ENCODE measurements at places on chromosomes 1 and 21. TPM values are rescaled to one million over a fixed set of nuclear protein-coding genes. Genes with fewer than 3 reads are reported as not detected.
A peak's percentile ranks its signal among the peaks of the same experiment; 100 is the strongest.

- DNase-seq: no peak
These were observed 122.7 kb downstream of the KCNN3 start for GRCh38 chr1:154747380-154747739.

DNA sequence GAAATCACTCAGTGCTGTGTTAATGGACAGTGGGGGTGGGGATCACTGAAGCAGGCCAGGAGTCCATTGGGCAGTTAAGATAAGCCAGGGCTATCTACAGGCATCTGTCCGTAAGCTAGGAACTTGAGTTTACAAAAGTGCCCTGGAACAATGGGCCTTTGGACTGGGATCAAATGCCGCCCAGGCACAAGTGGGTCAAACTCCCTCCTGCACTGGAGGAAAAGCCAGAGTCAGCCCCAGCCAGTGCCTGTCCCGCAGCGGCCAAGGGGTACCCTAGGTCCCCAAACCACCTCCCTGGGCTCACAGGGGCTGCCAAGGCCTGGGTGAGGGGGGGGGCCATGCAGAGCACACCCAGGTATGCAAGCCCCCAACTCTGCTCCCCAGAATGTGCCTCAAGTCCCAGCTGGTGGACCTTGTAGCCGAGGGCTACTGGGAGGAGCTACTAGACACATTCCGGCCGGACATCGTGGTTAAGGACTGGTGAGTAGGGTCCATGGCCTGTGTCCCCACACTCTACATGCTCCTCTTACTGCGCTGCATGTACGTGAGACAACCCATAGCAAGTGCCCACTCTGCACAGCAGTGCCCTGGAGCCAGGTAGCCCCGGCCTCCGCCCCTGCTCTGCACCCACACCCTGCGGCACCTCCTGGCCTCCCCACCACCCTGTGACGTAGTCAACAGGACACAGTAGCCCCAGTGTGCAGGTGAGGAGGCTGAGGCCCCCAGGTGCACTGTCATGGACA is 7.7 kb downstream of the FBXO6 start:
- DNase-seq: no peak

- no peak for DNase-seq
These were observed 909.3 kb downstream of the LTN1 start for GRCh38 chr21:28083350-28083749.

GRCh38 chr1:231590453-231591198 is 36.0 kb upstream of the DISC1 start:
- peak; percentile 25 for DNase-seq

- DNase-seq: no peak
These were observed 13.7 kb upstream of the SRP9 start for GRCh38 chr1:225763716-225764548.

GRCh38 chr1:18145851-18146618 is 38.4 kb downstream of the IGSF21 start:
- DNase-seq: no peak

DNA sequence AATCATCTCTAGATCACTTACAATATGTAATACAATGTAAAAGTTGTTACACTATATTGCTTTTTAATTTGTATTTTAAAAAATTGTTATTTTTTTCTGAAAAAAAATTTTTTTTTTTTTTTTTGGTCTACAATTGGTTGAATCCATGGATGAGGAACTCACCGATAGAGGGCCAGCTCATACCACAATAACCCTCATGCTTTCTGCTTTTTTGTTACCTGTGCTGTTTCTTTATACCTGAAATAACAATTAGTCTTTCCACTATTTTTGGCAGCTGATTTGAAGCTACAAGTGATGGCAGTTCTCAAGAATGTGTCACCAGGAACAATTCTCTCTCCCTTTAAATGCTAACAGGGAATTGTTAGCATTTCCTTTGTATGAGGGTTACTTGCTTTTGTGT is 12.0 kb downstream of the SMG7 start:
- no peak for DNase-seq

DNA sequence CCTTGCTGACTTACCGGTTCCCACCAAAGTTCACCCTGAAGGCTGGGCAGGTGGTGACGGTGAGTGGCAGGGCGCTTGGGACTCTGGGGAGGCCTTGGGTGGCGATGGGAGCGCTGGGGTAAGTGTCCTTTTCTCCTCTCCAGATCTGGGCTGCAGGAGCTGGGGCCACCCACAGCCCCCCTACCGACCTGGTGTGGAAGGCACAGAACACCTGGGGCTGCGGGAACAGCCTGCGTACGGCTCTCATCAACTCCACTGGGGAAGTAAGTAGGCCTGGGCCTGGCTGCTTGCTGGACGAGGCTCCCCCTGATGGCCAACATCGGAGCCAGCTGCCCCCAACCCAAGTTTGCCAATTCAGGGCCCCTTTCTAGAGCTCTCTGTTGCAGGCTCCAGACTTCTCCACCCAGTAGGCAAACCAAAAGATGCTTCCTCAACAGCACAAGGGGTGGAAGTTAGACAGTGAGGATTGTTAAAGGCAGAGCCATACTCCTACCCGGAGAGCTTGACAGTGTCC is 16.4 kb upstream of the SEMA4A start:
- no peak for DNase-seq

DNA sequence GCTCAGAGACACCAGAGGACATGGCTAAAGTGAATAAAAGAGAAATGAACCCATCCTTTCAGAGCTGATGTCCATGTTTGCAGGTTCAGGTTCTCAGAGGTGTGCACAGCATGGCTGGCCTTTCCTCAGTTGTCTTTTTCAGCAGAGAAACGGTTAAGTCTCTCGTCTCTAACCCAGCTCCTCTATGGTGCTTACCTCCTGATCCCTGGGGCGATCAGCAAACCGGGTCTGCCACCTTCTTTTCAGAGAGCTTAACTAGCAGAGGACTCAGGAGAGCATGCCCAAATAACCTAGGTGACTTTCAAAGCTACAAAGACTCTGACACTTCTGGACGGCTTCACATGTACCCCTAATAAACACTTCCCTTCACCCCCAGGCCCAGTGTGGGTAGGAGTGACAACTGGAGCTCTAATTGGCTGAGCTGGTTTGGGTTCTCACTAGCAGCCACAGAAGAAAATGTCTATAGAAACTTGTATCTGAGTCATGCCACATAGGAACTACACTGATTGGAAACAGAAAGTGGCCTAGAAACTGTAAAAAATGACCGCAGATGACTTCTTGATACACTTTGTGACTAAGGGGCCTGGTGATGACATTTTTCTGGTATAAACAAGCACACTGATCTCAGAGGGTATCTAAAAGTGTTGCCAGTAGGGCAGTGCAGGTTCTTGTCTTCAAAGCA is at the start of gene AIM2:
AIM2 (minus strand) TSS at position 329 of the 682 bp plus-strand sequence. CDS start 3,267 bp downstream, outside the sequence.
- no peak for DNase-seq

- DNase-seq: no peak
These were observed 941 bp upstream of the TBCE start for GRCh38 chr1:235366286-235366685.

DNA sequence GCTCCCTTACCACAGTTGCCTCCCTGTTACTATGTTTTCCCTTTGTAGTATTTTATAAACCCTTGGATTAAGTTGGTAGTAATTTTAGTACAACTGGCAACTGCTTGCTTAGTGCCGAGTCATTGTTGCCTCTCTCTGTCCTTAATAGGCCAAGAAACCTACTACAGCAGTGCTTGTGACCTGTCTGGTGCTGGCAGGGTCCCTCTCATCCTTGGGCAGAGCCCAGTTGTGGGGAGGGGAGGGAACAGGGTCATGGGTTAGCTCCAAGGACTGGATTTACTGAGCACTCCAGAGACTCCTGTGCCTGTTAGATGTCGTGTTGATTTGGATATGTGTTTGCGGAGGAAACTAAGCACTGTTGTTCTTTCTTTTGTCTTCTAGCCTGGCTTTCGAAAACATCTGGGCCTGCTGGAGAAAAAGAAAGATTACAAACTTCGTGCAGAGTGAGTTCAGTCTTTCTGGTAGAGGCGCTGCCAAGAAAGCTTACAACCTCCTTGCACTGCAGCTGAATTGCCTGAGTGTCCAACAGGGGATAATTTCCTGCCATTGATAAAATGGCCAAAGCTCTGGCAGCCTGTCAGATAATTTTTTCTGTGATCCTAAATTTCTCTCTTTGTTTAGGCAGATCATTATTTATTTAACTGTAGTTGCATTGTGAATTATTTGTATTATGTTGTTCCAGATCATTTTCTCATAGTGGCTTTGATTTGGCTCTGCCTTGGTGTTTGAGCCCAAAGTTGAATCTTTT is 3.6 kb downstream of the UTP11 start:
- no peak for DNase-seq

- DNase-seq: no peak
These were observed 5.4 kb downstream of the CDKN2C start for GRCh38 chr1:50975436-50975835.

- DNase-seq: no peak
These were observed 11.8 kb downstream of the GAS5 start for GRCh38 chr1:173856014-173856413.

DNA sequence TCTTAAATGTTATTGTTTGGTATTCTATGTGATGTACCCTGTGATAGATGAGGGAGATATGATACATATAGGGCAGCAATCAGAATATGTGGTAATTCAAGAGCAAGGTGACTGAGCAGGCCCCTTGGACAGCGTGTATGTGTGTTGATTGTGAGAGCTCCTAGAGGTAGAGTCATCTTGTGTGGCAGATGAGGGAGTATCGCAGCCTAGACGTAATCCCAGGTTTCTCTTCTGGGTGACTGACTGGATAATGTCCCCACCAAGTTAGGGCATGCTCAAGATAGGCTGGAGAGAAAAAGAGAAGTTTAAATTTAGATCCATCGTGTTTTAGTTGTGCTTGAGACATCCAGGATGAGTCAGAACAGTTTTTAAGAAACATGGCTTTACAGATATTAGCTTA is 185.3 kb downstream of the ZP4 start:
- DNase-seq: no peak

DNA sequence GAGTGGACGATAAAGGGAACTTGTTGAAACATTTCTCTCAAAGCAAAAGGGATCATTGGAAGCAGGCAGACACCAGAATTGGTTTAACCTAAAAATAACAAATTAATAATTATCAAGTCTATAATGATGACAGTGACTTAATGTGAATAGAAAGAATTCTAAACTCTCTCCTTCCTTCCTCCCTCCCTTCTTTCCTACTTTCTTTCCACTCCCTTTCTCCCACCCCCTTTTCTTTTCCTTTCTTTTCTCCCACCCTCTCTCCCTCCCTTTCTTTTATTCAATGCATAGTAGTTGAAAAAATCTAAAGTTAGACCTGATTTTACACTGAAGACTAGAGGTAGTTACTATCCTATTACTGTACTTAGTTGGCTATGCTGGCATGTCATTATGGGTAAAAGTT is 55.7 kb downstream of the PTPRC start:
- no peak for DNase-seq

GRCh38 chr1:84996846-84997666 is at the start of gene MCOLN2:
TSS of gene MCOLN2 (minus strand) at chr1:84997113. CDS start at chr1:84996872, 241 bp downstream.
- peak; percentile 40 for DNase-seq

DNA sequence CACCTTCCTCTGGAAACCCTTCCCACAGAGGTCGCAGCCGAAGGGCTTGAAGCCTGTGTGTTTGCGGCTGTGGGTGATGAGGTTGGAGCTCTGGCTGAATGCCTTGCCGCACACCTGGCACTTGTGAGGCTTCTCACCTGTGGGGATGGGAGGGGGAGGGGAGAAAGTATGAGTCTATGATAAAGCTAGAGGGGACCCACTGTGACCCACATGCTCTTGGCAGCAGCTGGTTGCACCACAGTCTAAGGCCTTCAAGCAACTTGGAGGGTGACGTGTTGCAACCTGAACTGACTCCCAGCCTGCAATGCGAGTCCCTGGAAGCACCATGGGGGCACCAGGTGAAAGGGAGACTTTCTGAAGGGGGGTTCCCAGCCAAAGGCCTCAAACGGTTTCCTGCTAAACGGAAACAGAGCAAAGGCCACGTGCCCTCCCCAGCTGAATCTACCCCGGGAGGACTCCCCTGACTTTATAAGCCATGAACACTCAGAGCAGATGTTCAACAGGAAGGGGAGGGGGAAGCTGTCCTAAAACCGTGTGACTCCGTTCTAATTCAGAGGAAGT is 10.6 kb downstream of the GFI1 start:
- peak; percentile 52 for DNase-seq

DNA sequence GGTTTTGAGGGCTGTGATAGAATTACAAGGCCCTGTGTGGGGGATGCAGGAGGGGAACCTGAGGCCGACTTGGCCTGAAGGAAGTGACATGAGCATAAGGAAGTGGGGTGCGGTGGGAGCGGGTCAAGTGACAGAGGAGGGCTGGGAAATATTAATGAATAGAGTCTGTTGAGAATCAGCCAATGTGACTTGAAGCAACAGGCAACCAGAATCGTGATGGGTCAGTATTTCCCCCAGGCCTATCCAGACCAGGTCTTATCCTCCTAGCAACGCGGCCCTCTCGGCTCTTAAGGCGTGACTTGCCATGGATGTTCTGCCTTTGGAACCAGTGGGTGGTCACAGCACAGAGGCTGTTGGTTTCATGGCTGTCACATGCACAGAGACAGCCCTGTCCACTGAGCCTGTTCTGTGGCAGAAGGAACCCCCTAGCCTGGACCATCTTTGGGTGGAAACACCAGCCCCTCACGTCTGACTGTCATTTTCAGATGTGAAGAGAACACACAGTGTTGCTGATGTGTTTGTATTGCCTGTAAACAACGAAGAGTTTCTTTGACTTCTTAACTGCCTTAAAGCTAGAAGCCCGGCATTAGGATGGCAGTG is 468.8 kb downstream of the CAMTA1 start:
- no peak for DNase-seq

- no peak for DNase-seq
These were observed 31.5 kb downstream of the TRAPPC10 start for GRCh38 chr21:44043613-44044012.

GRCh38 chr21:28216976-28217523 is 775.6 kb downstream of the LTN1 start:
- no peak for DNase-seq

DNA sequence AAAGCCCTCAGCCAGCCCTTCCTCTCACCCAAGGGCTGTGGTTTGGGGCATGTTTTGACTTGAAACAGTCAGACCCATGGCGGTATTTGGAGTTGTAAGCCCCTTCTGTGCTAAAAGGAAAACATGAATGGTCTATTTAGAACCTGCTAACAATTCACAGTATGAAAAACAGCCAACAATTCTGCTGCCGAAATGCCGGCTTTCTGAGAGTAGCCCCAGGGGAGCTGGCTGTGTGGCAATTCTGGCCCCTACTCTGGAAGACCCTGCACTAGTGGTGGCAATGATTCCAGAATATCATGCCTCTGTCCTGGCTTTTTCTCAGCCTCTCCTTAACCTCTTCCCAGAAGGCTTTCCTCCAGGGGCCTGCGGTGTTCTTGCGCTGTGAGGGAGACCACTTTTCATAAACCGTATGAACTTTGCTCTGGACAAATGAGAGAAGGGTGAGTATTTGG is 118.7 kb downstream of the EDEM3 start:
- DNase-seq: no peak

PRRX1 gene
- total RNA-seq: not detected

AMIGO1 gene
- 33.3 TPM for total RNA-seq

LBR gene
- 151 TPM for total RNA-seq

SIK1 gene
- total RNA-seq: 5.1 TPM

CCT3 gene
- total RNA-seq: 142 TPM

RSPH1 gene
- total RNA-seq: 0.14 TPM

IPO9 gene
- 40.8 TPM for total RNA-seq

CFHR2 gene
- total RNA-seq: not detected

GCSAML gene
- total RNA-seq: not detected

C1orf56 gene
- 4.2 TPM for total RNA-seq

COL24A1 gene
- total RNA-seq: not detected

KIF17 gene
- not detected for total RNA-seq

Data from naive thymus-derived CD8-positive, alpha-beta T cell (primary cell).